ENCODE measurements at places on chromosomes 7 and 10.
A peak's percentile ranks its signal among the peaks of the same experiment; 100 is the strongest.

DNA sequence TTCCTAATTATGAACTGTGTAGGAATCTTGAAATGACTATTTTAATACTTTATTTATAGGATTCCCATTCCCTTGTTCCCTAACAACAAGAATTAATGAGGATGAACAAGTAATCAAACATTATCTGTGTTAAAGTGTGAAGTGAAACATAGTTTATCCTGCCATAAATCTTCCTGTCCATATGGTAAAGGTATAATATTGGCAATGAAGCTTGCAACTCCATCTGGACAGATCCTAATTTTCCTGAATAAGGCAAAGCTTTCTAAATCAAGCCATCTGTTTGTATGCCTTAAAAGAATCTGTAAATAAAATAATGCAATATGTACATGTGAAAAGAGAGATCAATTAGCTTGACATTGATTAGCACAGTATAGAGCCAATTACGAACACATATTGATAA, 529.0 kb downstream of the ANKRD7 start:
- no peak for DNase-seq

DNA sequence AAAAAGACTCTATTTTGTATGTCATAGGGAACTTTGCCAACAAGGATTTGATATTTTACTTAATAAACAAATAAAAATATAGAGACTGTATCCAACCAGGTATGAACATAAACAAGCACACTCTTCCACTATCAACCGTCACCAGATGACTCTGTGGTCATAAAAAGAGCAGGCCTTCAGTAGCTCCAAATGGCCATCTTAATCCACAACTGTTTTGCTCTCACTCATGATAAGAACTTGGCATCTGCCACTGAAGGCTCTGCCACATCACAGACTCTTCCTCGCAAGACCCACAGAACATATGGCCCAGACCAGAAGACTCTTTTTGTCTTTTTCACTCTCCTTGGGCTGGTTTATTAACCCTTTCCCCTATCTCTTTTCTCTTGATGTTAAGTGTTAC, 98.7 kb upstream of the POM121L12 start:
- DNase-seq: no peak

GRCh38 chr7:66899552-66900280, 21.3 kb upstream of the TMEM248 start:
- DNase-seq: no peak

- peak; percentile 60 for DNase-seq
Observed at GRCh38 chr10:119029613-119030420, at the start of gene NANOS1. NANOS1 (plus strand) TSS chr10:119029714; CDS start chr10:119029802, 88 bp downstream.

DNA sequence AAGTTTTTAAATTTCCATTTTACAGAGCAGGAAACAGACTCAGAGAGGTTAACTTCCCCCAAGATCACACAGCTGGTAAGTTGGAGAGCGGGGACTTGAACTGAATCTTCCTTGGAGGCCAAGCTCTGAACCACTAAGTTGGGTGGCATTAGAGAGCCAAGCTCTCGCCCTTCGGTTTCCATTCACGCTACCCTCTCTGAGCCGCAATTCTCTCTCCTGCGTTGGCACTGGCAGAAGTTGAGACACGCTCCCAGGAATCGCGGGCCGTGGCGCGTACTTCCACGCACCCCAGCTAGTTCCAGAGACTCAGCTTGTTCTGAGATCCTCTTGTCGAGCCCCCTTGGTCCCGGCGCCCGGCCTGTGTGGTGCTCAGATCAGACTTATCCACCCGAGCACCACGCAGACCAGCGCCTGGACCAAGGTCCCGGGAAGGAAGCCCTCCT, 29.3 kb upstream of the VAX1 start:
- DNase-seq: no peak

- DNase-seq: no peak
Observed at GRCh38 chr7:101559586-101559985, 69.5 kb downstream of the MYL10 start.

DNA sequence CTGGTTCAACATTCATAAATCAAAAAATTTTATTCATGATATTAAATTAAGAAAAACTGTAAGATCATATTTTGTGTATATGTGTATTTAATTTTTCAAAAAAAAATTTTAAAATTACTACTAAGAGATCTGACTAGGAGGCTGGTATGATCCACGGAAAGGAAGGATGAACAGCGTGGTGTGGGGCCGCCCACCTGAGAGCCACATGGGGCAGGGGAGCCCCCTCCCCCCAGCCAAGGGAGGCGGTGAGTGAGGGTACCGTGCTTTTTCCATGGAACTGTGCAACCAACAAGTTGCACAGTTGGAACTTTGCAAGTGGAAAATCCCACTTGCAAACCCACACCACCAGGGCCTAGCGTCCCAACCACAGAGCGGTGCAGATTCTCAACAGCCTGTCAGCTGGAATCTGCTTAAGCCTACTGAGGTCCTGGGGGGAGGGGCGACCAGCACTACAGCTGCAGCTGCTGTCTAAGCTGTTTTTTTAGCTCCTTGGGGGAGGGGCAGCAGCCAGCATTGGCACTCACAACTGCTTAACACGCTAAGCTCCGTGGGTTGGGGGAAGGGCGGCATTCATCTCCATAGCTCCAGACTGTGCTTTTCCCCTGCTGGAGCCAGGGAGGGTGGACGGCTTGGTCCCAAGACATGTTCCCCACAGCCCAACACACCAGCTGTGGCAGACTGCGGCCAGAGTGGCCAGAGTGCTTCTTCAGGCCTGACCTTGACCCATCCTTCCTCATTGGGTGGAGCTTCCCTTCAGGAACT, 94.2 kb upstream of the IGFBP3 start:
- DNase-seq: no peak

DNA sequence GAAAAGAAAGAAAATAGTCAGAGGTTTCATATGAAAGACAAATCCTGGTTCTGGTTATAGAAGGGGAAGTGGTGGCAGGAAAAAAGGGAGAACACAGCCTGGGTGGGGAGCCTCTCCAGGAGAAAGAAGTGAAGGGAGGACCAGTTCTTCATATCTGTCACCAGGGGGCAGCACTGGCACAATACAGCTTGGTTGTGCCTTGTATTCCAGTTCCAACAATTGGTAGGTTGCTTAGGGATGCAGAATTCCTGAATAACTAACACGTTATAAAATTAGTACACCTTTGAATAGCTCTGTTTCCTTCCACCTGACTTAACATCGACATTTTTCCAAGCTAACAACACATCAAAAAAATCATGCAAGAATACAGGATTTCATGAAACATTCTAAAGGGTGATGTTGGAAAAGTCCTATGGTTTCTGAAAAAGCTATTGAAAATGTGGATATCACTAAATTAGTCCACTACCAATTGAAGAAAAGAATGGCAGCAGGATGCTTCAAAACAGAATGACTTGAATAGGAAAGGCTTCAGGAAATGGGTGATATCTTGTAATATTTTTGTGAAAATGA, 52.9 kb downstream of the CYP26A1 start:
- DNase-seq: peak; percentile 10

- no peak for DNase-seq
Observed at GRCh38 chr7:38727184-38727940, 96.2 kb upstream of the AMPH start.

DNA sequence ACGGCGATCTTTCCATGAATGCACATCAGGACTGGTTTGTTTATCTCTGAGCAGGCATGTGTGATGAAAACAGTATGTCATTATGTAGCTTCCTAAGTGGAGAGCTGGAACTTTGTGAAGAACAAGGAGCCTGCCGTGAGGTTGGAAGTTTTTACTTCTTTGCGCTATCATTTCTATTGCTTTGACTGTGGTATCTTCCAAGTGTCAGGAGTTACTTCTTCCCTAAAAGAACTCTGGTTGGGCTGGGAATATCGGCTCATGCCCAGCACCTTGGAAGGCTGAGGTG, 167.4 kb upstream of the AHR start:
- no peak for DNase-seq

- DNase-seq: no peak
Observed at GRCh38 chr7:112420236-112420861, 29.9 kb upstream of the IFRD1 start.

DNA sequence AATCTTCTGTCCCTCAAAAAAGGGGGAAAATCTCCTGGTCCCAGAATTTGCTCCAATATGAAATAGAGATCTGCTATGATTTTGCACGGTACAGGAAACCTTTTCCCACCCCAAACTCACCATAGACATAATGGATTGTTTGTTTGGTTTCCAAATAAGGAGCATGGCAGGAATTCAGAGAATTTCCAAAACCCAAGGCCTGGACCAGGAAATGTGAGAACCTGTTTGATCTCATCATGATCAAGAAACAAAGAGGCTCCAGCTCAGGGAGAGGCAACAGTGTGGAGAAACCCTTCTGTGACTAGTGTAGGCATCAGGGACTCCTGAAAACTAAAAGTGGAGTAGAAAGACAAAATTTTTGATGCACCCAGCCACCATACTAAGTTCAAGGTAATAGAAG, 1548.1 kb upstream of the LRRTM3 start:
- DNase-seq: no peak

DNA sequence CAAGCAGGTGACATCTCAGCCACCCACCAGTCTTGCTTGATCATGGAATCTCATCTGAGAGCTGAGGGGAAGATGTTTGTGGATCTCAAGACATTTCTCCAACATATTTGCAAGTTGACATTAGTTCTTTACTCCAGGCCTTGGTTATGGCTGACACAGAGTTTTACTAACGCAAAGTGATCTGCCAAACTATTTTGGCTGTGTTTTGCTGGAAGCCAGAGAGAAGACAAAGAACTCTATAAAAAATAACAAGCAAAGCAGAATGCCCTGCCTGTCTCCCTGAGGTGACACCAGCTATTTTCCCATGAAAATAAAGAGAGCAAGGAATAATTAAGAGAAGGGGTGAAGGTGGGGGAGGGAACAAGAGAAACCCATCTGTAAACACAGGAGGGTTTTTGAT, 286.4 kb downstream of the WDR11 start:
- no peak for DNase-seq

DNA sequence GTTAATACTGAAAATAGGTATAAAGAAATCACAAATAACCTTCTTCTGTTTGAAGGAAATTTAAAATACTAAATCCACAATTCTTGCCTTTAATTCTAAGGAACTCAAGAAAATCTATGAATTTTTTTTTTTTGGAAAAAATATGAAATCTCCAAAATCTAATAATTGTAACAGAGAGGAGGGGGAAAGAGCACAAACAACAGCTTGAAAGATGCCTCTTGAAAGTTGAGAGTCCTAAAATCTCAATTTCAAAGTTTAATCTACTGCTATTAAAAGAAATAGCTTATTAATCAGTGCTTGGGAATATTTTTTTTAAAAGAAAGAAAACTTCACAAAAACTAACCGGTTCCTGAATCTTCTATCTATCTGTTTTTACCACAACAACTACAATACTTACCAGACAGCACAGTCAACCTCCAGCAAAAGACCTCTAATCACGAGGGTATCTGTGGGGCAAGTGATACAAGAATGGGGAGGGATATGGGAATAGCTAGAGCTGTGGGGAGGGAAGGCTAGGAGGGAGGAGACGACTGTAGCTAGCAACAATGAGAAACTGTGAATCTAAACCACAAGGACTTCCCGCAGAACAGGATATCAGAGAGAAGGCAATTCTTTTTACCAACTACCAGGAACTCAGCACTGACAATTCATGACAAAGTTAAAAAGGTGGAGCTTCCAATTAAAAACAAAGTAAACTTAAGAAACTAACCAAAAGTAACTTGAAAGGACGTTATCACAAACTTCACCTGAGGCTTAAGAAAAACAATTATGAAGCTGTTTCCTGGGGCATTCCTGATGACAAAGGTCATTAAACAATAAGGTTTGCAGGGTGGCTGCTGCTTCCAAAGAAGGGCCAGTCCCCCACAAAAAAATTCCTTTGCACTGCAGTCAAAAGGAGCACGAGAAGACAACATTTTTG, at the start of gene USP54:
TSS of gene USP54 (minus strand) at position 462 of the 919 bp plus-strand sequence. CDS start 15,684 bp downstream, outside the sequence.
- peak; percentile 93 for DNase-seq

DNA sequence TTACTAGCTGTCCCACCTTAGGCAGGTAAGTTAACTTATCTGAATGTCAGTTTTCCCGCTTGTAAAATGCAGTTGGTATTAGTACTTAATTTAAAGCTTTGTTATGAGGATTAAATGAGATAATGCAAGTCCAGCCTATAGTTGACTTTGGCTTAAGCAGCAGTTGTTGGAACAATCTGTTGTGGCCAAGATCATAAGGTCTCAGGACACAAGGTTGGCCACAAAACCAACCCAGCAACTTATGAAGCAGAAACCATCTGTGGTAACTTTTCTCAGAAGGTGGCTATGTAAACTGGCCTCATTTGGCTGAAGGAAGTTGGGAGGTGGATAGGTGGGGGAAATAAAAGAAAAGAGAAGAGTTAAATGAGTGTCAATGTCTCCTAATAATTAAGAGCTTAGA, 29.4 kb downstream of the ENTPD1 start:
- no peak for DNase-seq

DNA sequence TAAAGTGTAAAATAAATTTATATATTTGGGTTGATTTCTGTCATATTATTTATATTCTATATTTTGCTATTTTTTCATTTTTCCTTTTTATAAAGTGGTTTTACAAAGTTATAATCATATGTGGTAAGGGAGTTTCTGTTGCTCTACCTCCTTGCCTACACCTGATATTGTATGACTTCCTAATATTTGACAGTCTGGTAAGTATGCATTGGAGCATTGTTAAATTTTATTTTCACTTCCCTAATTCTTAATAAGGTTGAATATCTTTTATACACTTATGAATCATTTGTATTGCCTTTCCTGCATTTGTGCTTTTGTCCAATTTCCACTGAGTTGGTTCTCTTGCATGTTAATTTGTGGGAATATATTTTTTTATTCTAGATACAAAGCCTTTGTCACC, 492.4 kb downstream of the GRID1 start:
- DNase-seq: no peak

DNA sequence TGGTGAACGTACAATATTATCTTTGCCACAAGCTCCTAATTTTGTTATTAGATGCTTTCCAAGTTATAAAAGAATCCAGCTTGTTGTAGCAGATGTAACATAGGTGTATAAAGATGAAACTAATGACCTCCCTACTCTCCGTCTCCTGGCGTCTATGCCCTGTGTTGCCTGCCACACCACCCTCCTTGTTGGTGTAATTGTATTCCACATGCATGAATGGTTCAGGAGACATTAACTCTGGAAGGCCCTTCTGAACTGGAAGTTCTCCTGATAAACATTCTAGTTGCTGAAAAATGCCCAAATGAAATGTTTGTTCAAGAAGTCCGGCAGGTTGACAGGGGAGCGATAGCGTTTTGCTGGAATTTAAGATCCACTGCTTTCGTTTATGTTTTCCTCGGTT, 53.9 kb upstream of the SEPHS1 start:
- no peak for DNase-seq

DNA sequence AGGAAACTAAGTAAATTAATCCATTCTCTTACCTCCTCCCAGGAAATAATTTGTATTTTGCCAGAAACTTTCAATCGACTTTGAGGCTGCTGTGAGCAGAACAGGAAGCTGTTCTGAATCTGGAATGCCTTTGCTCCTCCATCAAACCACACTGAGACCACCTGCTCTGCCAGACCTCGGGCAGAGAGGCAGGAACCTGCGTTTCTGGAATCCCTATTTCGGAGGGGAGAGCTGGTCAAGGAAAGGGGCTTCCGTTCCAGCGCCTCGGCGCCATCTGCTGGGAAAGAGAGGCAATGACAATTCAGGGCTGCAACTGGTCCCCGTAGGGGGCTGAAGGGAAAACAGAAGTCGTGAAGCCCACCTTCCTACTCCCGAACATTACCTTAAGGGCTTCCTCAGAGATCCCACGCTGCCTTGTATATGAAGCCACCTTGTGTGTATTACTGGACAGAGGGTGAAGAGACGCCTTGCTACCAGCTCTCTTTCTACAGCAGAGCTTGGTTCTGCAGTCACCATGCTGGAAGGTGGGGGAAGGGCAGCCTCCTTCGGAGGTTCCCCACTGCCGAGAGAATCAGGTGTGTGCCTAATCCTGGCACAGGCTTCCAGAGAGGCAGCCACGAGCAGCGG, 31.2 kb downstream of the ZNF467 start:
- peak; percentile 57 for DNase-seq

GRCh38 chr7:34675749-34676374, 17.8 kb downstream of the NPSR1 start:
- no peak for DNase-seq
